ENCODE measurements at places on chromosomes 2 and 18. TPM values are rescaled to one million over a fixed set of nuclear protein-coding genes. Genes with fewer than 3 reads are reported as not detected.

PER2 gene
- total RNA-seq: 4.5 TPM

BOD1L2 gene
- total RNA-seq: not detected

ASB18 gene
- not detected for total RNA-seq

PFN4 gene
- total RNA-seq: 1.1 TPM

EIPR1 gene
- total RNA-seq: 42.7 TPM

CAPN10 gene
- total RNA-seq: 13.3 TPM

DSC3 gene
- total RNA-seq: 1.8 TPM
